ENCODE measurements at places on chromosomes 2 and 18.

GRCh38 chr2:140600116-140600515 is 1530.7 kb downstream of the LRP1B start:
- DNase-seq, result no peak

GRCh38 chr2:46025081-46025480 is 272.1 kb upstream of the EPAS1 start:
- no peak for DNase-seq

DNA sequence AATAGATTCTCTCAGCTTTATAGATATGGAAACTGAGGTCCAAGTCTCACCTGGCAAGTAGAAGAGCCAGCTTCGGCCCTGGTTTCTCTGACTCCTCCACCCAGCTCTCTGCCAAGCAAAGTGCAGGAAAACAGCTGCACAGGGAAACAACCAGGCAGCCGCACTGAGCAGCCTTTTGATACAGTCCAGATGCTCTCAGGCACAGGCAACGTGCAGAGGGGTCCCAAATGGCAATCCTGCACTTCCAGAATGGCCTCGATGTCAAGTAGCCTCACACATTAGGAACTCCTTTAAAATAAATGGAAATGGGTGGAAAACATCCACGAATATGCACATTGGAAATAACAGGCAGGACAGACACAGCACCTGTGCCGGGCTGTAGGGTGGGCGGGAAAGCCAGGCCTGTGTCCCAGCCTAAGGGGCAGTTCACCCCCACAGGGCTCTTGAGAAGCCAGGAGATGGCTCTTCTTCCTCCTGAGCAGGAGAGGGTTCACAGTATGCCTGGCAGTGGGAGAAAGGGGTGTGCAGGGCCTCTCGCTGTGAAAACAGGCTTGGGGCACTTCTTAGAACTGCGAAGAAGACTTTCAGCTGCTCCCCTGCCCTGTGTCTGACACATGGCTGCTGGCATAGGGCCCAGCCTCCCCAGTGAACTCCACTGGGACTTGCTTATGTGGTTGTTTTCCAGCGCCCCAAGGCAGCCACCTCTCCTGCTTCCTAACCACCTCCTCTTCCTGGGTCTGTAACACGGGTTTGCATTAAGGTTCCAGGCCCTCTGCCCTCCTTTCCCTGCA is 63.9 kb upstream of the TUBA3E start:
- DNase-seq, result no peak

DNA sequence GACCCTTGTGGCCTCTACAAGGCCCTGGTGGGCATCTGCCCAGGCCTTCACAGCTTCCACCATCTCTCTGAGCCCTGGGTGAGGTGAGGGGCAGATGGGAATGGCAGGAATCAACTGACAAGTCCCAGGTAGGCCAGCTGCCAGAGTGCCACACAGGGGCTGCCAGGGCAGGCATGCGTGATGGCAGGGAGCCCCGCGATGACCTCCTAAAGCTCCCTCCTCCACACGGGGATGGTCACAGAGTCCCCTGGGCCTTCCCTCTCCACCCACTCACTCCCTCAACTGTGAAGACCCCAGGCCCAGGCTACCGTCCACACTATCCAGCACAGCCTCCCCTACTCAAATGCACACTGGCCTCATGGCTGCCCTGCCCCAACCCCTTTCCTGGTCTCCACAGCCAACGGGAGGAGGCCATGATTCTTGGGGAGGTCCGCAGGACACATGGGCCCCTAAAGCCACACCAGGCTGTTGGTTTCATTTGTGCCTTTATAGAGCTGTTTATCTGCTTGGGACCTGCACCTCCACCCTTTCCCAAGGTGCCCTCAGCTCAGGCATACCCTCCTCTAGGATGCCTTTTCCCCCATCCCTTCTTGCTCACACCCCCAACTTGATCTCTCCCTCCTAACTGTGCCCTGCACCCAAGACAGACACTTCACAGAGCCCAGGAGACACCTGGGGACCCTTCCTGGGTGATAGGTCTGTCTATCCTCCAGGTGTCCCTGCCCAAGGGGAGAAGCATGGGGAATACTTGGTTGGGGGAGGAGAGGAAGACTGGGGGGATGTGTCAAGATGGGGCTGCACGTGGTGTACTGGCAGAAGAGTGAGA is 2.0 kb downstream of the PROC start:
- no peak for DNase-seq

DNA sequence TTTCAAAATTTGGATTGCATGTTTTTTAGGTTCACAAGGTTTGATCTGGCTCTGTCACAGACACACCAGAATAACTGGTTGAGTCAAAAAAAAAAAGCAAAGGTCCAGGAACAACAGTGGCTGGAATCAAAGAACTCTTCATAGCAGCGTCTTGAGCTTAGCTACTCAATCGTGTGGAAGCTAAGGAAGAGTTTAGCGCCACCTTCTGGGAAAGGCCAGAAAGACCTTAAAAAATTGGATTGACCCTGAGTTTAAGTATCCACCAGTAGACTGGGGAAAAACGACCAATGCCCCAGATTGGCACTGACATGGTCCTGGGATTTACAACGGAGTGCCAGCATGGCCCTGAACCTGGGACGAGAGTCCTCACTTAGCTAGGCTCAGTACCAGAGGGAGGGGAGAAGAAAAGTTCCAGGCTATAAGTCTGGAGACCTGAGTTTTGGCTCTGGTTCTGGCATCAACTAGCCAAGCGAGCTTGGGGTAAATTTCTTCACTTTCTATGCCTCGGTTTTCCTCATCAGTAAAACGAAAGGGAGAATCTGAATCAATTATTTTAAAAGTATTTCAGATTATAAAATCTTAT is 71.1 kb upstream of the TFCP2L1 start:
- no peak for DNase-seq

DNA sequence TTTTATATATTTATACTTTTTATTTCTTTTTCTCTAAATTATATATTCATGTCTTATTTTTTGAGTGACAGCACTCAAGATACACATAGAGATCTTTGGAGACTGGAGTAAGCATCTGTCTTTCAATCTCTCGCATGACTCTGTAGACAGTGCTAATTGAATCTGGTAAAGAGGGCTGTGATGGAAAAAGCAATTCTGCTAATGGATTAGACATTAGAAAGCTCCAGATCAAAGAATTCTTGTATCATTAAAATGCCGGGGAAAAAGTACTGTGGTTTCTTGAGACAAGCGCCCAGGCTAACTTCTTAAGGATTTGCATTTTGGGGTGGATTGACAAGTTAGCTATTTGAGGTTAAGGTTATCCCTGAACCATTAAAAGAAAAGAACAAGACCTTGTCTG is 383.1 kb upstream of the TNP1 start:
- DNase-seq, result no peak

DNA sequence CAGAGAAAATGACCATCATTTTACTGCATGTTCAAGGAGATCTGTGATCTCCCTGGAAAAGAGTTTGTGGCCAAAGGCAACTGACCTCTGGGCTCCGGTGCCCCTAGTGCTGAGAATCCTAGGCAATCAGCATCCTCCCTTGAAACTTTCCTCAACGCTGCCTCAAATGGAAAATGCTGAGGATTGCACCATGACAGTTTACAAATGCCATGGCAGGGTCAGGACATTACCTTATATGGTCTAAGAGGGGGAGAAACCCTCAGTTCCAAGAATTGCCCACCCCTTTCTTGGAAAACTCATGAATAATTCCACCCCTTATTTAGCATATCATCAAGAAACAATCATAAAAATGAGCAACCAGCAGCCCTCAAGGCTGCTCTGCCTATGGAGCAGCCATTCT is 48.3 kb downstream of the ALPK2 start:
- no peak for DNase-seq

- DNase-seq, result no peak
Observed at GRCh38 chr2:172894689-172895387, 159.2 kb downstream of the RAPGEF4 start.

- no peak for DNase-seq
Observed at GRCh38 chr2:3170792-3171455, 206.7 kb downstream of the EIPR1 start.

GRCh38 chr2:191636235-191636543 is 41.7 kb upstream of the NABP1 start:
- DNase-seq, result no peak

DNA sequence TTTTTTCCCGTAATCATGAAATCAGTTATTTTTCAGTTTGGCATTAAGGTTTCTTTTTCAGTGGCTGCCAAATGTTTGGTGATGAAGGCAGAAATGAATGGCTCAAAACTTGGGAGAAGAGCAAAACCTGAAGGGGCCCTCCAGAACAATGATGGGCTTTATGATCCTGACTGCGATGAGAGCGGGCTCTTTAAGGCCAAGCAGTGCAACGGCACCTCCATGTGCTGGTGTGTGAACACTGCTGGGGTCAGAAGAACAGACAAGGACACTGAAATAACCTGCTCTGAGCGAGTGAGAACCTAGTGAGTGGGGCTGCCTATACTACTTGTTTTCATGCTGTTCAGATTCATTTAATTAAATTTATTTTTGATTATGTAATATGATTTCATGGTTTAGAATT is 29.2 kb upstream of the MSH2 start:
- DNase-seq, result no peak

DNA sequence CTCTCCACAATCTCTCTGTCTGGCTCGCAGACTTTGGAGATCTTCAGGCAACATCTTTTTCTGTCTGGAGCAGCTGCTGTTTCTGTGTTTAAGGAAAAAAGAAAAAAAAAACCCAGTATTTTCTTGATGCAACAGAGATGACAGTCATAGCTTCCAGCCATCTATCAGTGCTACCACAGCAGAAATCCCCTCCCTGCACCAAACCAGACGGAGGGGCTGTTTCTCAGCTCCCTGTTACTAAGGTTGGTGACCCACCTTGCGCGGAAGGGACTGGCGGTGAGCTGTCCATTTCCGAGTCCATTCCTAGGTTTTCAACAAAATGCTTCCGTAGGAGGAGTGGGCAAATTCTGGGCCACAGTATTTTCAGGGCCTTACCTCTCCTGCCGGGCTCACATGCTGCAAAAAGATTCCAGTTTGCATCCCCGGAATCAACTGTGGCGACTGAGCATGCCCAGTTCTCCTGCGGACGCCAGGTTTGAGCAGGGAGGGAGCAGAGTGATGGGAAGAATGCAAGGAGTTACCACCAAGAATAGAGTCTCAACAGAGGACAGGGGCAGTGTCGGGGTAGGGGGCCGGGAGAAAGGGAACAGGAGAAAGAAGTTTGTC is 1.2 kb downstream of the SLC4A10 start:
- no peak for DNase-seq

DNA sequence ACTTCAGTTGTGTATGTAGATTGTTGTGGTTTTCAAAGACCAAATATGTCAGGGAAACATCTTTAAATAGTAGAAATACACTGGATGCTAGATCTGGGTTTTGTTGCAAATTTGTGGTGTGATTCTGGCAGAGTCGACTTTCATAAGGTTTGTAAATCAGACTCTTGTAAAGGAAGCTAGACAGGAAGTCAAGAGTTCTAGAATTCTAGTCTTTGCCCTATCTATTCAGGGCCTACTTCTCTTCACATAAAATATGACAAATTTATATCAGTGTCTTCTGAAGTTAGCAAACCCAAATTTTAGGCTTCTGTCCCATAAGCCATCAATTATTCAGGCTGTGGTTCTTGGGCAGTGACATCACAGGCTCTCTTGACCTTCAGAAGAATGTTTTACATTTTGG is 1579.2 kb upstream of the PIK3C3 start:
- DNase-seq, result no peak

DNA sequence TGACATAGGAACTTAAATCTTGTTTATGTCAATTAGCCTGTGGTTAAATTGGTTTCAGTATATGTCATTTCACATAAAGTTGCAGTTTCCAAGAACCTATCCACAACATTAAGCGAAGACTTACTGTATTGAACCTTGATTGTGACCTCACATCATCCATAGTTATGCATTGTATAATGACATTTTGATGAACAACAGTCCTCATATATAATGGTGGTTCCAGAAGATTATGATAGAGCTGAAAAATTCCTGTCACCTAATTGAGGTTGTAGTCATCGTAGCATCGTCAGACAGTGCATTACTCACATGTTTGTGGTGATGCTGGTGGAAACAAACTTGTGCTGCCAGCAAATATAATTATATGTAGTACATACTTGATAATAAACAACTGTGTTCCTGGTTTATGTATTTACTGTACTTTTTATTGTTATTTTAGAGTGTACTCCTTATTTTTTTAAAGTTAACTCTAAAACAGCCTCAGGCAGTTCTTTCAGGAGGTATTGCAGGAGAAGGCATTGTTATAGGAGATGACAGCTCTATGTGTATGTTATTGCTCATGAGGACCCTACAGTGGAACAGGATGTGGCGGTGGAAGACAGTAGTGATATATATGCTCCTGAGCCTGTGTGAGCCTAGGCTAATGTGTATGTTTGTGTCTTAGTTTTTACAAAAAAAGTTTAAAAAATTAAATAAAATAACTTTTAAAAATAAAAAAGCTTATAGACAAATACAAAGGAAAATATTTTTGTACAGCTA is 56.6 kb downstream of the UBE2E3 start:
- no peak for DNase-seq

GRCh38 chr18:22556222-22557167 is 138.8 kb upstream of the CTAGE1 start:
- no peak for DNase-seq

Data from stimulated activated CD4-positive, alpha-beta T cell treated with anti-CD3 and anti-CD28 coated beads, TNF-alpha, amount 100 ng/mL, for 24 hours (primary cell).